ENCODE measurements at places on chromosomes 4 and X. TPM values are rescaled to one million over a fixed set of nuclear protein-coding genes. Genes with fewer than 3 reads are reported as not detected.

RENBP gene
- polyA plus RNA-seq = 1.2 TPM

SPIN3 gene
- 4.3 TPM for polyA plus RNA-seq

MAP9 gene
- polyA plus RNA-seq = 7.4 TPM

IL13RA1 gene
- 31.1 TPM for polyA plus RNA-seq

NRK gene
- not detected for polyA plus RNA-seq

PLAC8 gene
- polyA plus RNA-seq = 884 TPM

ZNF280C gene
- 1.9 TPM for polyA plus RNA-seq

HTN1 gene
- polyA plus RNA-seq = not detected

CXCL13 gene
- polyA plus RNA-seq = 0.25 TPM

NMU gene
- polyA plus RNA-seq = 0.53 TPM

DGKK gene
- 0.05 TPM for polyA plus RNA-seq

MAGEA1 gene
- polyA plus RNA-seq = not detected

PDZD4 gene
- 0.15 TPM for polyA plus RNA-seq

TMEM255A gene
- polyA plus RNA-seq = 0.33 TPM

DMP1 gene
- not detected for polyA plus RNA-seq

PGAM4 gene
- not detected for polyA plus RNA-seq

SLC25A53 gene
- 9.5 TPM for polyA plus RNA-seq

F11 gene
- polyA plus RNA-seq = not detected

WNK3 gene
- polyA plus RNA-seq = 1.2 TPM

DEFB131A gene
- not detected for polyA plus RNA-seq

INTS6L gene
- 5.2 TPM for polyA plus RNA-seq

FAM9B gene
- polyA plus RNA-seq = not detected

OPN1MW3 gene
- polyA plus RNA-seq = not detected

EIF4E gene
- polyA plus RNA-seq = 66.7 TPM

BEX2 gene
- polyA plus RNA-seq = 58.7 TPM

PPP2R3B gene
- polyA plus RNA-seq = 9.2 TPM

ASB5 gene
- not detected for polyA plus RNA-seq

USP11 gene
- polyA plus RNA-seq = 68.6 TPM

ZMAT1 gene
- polyA plus RNA-seq = 3.6 TPM

LGI2 gene
- polyA plus RNA-seq = not detected

HSFX2 gene
- polyA plus RNA-seq = 0.16 TPM

FAAH2 gene
- 3.6 TPM for polyA plus RNA-seq

AFP gene
- not detected for polyA plus RNA-seq

GYG2 gene
- not detected for polyA plus RNA-seq

CXXC4 gene
- polyA plus RNA-seq = not detected

PNMA5 gene
- polyA plus RNA-seq = 0.19 TPM

PABPC1L2B gene
- not detected for polyA plus RNA-seq

TENM3 gene
- polyA plus RNA-seq = not detected

ADAD1 gene
- polyA plus RNA-seq = not detected

POF1B gene
- polyA plus RNA-seq = 3.9 TPM

Measured in IgD-negative memory B cell (primary cell).